ENCODE measurements at places on chromosomes 12 and 14.

- DNase-seq: no peak
Observed at GRCh38 chr12:4849115-4849541, 60.6 kb upstream of the KCNA1 start.

GRCh38 chr14:95220663-95221231, 63.4 kb upstream of the DICER1 start:
- no peak for DNase-seq

DNA sequence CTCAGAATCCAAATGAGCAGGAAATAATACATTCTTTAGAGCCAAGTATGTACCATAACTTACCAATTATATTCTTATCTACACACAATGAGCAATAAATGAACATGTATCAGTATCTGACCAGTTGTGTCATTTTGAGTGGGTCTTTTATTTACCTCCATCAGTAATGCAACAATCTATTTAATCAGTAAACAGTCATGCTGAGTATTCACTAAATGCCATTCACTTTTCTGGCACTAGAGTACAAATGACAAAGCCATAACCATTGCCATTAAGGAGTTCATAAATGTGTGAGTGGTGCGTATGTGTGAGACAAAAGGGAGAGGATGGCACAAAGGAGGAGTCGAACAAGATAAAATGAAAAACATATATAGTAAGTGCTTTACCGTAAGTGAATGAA, 1.5 kb upstream of the STRAP start:
- DNase-seq: no peak

DNA sequence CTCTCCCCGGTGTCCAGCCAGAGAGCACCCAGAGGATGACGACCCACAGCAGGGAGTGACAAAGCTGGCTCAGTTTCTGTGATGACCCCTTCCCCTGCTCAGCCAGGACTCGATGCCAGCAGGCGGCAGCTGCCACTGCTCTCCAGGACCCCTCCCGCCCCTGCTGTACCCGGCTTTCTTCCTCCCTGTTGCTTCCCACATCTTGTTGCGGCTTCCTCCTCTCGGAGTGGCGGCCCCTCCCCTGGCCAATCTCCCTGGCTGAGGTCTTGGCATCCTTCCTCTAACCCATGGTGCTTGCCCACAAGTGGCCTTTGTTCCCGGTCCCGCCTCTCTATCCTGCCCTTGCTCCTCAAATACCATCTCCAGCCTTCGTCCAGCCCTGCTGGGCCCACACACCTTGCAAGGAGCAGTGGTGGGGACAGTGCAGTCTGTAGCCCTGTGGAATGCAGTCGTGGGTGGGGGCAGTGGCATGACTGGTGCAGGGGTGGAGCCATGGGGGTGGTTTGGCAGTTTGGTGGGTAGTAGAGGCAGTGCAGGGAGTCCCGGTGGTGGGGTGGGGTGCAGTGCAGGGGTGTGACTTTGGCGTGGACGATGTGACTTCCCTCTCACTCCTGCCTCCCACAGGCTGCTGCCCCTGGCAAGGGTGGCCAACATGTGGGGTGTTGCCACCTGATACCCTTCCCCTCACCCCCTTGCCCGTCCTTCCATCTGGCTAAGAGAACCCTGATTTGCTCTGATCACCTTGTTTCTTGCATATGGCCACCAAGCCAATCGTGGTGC, 16.3 kb upstream of the BEGAIN start:
- DNase-seq: no peak

GRCh38 chr12:114747012-114747858, 63.3 kb upstream of the TBX3 start:
- DNase-seq: no peak

GRCh38 chr12:46711756-46712155, 114.0 kb downstream of the SLC38A4 start:
- DNase-seq: no peak

DNA sequence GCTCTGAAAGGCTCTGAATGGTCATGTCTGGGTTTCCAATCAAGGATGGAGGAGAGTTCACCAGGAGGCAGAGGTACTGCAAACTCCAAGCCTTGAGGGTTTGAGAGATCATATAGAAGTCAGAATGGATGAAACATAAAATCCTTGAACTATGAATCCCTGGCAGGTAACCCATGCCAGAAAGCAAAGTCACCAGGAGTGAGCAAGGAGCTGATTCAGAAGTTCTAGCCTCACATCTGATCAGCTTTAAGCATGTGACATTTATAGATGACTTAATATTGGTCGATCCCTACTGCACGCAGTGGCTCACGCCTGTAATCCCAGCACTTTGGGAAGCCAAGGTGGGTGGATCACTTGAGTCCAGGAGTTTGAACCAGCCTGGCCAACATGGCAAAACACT, 126.1 kb upstream of the MED13L start:
- no peak for DNase-seq

DNA sequence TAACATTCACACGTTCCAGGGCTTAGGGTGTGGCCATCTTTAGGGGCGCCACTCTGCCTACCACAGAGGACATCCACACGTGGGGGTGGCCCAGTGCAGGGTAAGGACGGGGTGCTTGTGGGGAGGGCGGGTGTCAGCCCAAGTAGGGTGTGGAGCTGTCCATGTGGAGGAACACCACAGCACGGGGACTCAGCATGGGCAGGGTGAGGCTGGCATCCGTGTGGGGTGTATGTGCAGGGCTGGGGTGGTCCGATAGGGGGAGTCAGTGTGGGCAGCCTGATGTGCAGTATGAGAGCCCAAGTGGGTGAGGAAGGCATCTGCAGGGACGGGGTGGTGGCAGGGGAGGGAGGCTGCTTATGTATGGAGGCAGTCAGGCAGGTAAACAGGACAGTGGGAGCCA, 17.7 kb downstream of the PSMC1 start:
- DNase-seq: no peak

DNA sequence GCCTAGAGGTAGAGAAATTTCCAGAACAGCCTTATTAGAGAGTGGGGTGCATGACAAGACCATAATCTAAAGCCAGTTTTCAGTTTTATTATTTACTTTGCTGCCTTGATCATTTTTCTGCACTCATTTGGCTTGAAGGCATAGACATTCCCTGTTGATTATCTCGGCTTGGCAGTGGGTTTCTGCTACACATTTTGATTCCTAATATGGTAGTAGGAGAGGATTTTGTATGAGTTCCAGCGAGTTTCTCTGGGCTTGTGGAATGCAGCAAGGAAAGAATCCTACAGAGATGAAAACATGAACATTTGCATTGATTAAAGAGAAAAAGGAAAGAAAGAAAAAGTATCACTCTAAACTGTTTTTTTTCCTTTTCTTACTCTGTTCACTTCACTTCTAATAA, 281.2 kb downstream of the PAWR start:
- DNase-seq: no peak

DNA sequence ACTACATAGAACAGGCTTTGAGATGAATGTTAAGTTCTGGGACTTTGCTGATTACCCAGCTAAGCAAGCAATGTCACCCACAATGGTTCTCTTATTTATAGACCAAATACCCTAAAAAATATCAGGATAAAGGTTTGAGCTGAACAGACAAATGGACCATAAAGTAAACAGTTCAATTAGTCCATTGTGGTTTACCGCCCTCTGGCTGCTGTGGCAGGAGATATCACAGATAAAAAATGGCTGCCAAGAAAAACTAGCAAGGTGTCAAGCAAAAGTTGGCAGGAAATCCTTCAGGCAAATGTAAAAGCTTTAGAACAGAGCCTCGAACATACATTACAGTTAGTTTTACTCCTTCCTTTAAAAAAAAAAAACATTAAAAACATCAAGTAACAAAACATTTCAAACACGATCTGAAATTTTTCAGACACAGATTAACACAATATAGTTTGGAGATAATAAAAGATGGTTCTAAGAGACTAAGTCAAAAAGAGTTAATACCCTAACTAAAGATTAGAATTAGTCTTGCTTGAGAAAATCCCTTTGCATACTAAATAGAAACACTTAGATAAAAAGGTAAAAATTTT, 41.3 kb downstream of the MED13L start:
- DNase-seq: no peak

GRCh38 chr12:18090093-18090492, at the start of gene RERGL:
RERGL (minus strand) TSS chr12:18090193; CDS start chr12:18090140, 53 bp downstream.
- DNase-seq: no peak

DNA sequence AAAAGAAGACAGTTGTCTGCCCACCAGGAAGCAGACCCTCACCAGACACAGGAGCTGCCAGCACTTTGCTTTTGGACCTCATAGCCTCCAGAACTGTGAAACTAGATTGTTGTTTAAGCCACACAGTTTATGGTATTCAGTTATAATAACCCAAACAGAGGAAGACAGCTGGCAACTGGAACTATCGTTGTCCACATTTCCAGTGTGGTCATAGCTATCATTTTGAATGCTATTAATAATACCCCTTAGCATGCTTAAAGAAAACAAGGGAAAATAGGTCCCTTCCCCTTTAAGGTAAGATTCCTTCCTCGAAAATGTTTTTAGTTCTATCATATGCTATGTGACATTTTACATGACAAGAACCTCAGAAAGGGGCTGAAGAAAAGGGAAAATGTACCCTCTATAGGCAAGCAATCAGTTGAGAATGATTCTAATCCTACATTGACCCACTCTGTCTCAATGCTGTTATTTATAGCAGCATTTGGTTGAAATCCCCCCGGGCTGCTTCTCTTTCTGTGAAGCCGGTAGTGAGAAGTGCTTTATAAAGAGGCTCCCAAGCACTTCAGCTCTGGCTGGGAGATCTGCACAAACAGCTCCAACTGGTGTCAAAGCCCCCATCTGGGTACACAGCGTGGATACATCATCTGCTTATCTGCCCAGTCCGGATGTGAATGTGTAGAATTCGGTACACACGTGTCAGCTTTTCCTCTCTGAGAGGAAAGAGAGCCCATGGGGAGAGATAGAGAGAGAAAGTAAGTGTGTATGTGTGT, 221.2 kb upstream of the FLRT2 start:
- no peak for DNase-seq

GRCh38 chr14:48826058-48826457, 760.1 kb downstream of the RPS29 start:
- no peak for DNase-seq

DNA sequence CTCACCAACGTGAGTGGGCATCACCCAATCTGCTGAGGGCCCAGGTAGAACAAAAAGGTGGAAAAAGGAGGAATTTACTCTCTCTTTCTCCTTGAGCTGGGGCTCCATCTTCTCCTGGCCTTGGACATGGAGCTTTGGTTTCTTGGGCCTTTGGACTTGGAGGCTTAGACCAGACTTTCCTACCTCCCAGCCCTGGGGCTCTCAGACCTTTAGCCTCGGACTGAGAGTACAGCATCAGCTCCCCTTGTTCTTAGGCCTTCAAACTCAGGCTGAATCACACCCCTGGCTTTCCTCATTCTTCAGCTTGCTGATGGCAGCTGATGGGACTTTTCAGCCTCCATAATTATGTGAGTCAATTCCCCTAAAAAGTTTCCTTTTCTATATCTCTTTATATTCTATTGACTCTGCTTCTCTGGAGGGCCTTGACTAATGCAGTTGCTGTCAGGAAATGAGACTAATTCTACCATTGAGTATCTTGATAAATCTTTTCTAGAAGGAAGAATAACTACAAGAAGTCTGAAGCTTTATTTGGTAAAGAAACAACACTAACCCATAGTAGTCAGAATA, 15.9 kb upstream of the CLEC4E start:
- no peak for DNase-seq

- DNase-seq: no peak
Observed at GRCh38 chr14:52080158-52080800, 11.4 kb upstream of the NID2 start.

DNA sequence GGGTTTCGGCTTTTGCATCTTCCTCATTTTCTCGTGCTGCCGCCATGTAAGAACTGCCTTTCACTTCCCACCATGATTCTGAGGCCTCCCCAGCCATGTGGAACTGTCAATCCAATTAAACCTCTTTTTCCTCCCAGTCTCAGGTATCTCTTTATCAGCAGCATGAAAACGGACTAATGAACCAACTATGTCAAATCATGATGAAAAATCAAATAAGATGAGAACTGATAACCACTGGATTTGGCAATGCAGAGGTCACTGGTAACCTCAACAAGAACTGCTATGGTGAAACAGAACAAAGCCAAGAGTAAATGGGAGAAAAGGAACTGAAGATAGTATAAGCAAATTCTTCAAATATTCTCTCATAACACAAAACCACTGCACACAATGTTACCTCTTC, 6.0 kb downstream of the EML5 start:
- DNase-seq: no peak

DNA sequence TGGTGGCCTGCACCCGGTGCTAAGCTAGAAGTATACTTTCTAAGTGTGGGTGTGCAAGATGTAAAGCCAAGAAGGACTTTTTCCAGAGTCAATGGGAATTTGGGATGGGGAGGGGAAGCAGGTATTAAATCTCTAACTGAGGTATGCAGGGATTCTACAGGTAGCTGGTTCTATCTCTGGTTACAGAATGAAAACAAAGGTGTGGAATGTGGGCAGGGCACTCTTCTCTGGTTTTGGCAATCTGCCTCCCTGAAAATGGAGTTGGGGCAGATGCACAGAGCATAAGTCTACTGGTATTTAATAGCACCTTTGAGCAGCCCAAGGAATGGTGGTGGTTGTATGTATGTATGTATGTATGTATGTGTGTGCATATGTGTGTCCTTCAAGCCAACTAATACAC, 66.7 kb upstream of the PPP1R12A start:
- no peak for DNase-seq

- DNase-seq: no peak
Observed at GRCh38 chr12:88703790-88704189, 123.5 kb upstream of the KITLG start.

DNA sequence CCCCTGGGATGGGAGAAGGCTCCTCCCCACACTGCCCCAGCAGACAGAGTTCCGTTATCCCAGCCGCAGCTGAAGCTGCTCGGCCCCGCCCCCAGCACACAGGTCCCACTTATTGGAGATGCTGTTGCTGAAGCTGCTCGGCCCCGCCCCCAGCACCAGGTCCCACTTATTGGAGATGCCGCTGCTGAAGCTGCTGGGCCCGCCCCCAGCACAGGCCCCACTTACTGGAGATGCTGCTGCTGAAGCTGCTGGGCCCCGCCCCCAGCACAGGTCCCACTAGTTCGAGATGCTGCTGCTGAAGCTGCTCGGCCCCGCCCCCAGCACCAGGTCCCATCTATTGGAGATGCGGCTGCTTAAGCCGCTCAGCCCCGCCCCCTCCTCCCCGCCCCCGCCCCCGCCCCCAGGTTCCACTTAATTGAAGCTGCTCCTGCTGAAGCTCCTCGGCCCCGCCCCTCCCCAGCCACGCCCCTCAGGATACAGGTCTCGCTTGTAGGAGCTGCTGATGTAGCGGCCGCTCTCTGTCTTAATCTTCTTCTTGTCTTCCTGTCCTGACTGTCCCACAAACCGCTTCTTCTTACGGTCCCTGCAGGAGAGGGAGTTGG, 12.0 kb downstream of the CFAP73 start:
- DNase-seq: no peak

DNA sequence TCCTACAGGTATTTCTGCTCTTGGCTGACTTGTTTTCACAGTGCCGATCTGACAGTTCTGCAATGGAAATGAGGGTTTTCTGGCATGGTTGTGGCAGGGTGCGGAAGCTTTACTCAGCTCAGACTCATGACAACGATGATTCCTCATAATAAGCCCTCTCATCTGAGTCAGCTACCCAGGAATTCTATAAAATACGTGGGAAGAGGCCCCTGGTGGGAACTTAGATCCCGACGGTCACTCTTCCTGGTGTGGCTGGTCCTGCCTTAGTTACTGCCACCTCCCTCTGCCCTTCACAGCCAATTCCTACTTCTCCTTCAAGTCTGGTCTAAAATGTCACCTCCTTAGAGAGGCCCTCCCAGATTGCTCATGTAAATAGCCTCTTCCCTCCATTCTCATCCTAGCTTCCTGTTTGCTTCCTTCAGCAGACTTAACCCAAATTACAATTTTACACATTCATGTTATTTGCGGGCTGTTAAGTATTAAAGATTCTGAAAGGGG, 104.2 kb upstream of the MAP1LC3B2 start:
- no peak for DNase-seq

All from activated CD8-positive, alpha-beta memory T cell treated with anti-CD3 and anti-CD28 coated beads for 48 hours (primary cell).